Psoas muscle (tissue), 8 donors: ENCODE measurements at places on chromosomes 4 and X. TPM values are rescaled to one million over a fixed set of nuclear protein-coding genes. Genes with fewer than 3 reads are reported as not detected.

The BEX3 gene
- total RNA-seq = 8.8 TPM

The SYTL5 gene
- not detected for total RNA-seq

The SPANXB1 gene
- total RNA-seq = not detected

The NPY2R gene
- not detected for total RNA-seq

The GPR173 gene
- 0.20 TPM for total RNA-seq

The SMIM10 gene
- 2.1 TPM for total RNA-seq

The MAGEB5 gene
- not detected for total RNA-seq

The FABP2 gene
- not detected for total RNA-seq

The FAAH2 gene
- 0.32 TPM for total RNA-seq

DNA sequence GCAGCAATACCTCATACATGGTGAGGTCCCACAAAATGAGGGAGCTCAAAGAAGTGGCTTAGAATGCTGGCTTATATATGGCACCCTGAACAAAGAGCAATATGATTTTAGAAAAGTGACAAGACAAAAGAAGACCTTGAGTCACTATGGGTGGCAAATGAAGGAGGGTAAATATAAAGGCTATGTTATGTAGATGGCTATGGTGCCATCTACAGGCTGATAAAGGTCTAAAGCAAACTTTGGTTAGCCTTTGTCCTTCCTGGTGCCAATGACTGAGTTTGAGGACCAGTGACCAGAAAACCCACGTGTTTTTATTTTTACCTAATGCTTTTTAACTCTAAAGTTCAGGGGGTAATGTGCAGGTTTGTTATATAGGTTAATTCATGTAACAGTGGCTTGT lies 151.8 kb downstream of the CCNG2 start:
- no peak for DNase-seq

- DNase-seq = no peak
Measured at GRCh38 chrX:1491851-1492349, 39.2 kb upstream of the ASMTL start.

GRCh38 chrX:9997524-9997923 lies 30.4 kb downstream of the CLDN34 start:
- no peak for DNase-seq

GRCh38 chr4:100495074-100495473 lies 22.7 kb downstream of the EMCN start:
- DNase-seq = no peak

DNA sequence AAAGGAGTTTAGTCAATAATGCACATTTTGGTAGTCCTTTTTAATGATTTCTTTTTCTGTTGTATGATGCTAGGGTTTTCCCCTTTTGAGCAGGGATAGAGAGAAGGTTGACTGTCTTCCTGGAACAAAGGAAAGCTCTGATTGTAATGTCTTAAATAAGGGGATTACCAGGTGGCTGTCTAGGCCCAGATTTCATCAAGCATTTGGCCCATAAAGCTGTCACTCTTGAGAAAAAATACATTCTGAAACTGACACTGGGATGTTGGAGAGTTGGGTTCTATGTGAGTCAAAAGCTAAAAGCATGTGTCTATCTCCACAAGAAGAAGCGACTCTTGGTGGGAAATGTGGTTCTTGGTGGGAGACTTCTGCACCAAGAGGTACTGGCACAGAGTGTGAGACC lies 26.4 kb downstream of the KIAA1210 start:
- DNase-seq = no peak

DNA sequence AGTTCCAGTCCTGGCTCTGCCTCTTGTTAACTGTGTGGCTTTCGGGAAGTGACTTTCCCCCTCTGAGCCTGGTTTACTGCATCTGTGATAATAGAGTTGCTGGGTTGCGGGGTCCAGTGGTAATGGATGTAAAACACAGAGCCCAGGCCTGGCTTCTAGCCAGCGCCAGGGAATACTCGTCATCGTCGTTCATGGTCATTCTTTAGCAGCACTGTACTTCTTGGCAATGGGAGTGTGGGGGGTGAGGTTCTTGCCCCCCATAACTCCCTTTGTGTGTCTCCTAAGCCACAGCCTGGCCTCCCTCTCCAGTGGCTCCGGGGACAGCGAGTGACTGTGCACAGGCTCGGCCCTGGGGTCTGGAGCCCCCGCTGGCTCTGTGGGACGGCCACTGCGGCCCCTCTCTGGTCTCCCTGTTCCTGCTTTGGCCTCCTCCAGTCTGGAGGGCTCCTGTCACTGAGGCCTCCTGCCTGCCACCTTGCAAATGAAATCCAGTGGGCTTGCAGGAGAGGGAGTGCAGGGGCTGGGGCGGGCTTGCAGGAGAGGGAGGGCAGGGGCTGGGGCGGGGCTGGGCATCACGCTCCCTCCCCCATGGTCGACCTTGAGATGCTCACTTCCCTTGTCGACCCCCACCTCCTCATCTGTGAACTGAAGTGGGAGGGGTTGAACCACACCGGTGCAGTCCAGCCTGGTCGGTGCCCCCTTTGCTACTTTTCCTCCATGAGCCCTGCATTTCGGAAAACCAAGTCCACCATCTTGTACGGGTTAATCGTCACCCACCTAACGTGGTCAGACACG lies 13.2 kb downstream of the PSAPL1 start:
- DNase-seq = peak; percentile 46

GRCh38 chr4:139689093-139689722 lies 23.6 kb downstream of the MGST2 start:
- DNase-seq = no peak

- no peak for DNase-seq
Measured at GRCh38 chr4:7156328-7156727, 36.0 kb upstream of the SORCS2 start.

DNA sequence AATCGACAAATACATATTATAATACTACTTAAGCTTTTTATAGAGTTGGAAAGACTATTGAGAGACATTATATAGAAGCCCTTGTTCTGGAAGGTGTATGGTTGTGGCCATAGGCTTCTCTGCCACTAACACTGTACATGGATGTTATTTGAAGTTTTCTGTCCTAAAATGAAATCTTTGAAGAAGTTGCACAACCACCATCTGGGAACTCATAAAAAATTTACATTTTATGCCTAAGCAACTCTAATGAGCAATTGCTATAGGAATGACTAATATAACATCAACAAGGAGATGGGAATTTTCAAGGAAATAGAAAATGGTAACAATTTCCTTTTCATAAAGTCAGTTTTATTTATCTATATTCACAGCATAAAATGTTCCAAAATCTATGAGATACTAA lies 7.4 kb downstream of the HTN1 start:
- no peak for DNase-seq

DNA sequence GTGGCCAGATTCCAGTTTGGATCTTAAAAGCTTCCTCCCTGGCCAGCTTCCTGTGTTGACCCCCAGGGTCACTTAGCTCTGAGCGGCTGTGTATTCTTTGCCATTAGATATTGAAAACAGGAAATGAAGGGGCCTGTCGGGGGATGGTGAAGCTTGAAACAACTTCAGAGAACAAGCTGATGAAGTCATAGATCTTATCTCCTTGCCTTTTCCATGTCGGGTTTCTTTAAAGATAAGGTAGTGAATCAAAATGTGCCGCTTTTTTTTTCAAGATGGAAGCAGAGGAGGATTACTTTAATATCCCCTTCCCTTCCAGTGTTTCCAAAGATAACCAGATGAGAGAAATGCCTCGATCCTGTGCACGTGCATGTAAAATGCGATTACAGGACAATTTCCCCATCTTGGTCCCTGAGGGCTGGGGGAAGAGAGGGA lies 508.5 kb downstream of the MID1IP1 start:
- no peak for DNase-seq

DNA sequence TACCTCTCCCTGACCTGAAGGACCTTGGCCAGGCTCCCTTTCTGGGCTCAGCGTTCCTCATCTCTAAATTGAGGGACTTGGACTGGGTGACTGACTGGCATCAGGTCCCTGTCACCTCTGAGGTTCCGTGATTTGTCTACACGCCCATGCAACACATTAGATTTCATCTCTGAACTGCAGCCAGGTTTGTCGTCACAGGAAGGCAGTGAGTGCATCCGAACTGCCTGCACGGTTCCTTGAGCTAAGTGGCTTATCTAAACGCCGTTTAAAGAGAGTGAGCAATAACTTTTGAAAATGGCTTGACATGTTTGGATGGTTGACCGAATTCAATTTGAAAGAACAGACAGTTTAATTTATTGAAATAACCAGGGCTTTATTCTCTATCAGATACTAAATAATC lies 70.1 kb downstream of the PCYT1B start:
- DNase-seq = no peak

- no peak for DNase-seq
Measured at GRCh38 chr4:38686682-38687081, 22.7 kb downstream of the KLF3 start.

- no peak for DNase-seq
Measured at GRCh38 chrX:133405498-133406185, 9.6 kb downstream of the GPC4 start.

GRCh38 chr4:173217727-173218126 lies 49.1 kb downstream of the GALNT7 start:
- DNase-seq = no peak

DNA sequence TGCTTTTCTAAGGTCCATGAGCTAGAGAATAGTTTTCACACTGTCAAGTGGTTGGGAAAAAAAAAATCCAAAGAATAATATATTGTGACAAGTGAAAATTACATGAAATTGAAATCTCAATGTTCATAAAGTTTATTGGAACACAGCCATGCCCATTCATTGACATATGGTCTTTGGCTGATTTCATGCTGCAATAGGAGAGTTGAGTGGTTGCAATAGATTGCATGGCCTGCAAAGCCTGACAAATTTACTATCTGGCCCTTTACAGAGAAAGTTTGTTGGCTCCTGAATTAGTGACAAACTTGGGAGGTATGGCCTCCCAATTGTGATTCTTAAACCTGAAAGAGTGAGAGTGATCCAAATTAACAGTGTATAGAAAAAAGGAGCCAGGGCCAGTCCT lies 115.5 kb upstream of the FAM9C start:
- DNase-seq = no peak

GRCh38 chr4:52865300-52865699 lies 3.2 kb downstream of the RASL11B start:
- DNase-seq = no peak

DNA sequence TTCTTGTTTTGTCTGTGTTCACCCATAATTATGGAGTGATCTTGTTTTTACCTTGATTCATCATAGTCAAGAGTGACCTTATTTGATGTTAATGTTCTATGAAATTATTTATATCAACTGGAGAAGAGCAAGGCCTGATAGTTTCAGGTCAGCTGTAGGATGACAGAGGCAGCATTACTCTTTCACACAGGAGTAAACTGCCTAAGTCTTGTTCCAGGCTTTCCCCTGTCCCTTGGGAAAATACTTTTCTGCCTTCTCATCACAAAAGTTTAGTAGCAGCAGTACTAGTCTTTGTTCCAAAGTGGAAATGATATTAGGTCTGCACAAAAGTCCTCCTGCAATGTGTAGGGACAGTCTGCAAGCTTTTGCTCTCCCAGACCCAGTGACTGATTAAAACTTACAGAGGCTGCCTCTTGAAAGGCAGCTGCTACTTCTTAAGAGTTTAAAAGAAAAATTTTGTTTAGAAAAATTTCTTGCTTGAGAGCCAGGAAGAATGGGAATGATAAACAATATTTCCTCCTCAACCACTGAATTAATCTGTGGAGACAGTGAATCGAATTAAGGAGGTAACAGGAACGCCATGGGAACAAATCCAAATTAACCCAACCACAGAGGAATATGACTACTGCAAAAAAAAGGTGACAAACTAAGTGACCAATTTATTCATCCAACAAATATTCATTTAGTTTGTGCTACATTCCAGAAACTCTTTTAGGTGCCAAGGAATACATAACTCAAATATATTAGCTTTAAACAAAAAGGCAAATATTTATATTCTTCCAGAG lies 991.4 kb upstream of the PABPC4L start:
- DNase-seq = no peak
